ENCODE measurements at places on chromosomes 7 and 10. TPM values are rescaled to one million over a fixed set of nuclear protein-coding genes. Genes with fewer than 3 reads are reported as not detected.
A peak's percentile ranks its signal among the peaks of the same experiment; 100 is the strongest.

The IGF2BP3 gene
- total RNA-seq = 50.8 TPM

The CCAR1 gene
- 19.4 TPM for total RNA-seq

The PNLIPRP3 gene
- total RNA-seq = not detected

The EGR2 gene
- 0.40 TPM for total RNA-seq

DNA sequence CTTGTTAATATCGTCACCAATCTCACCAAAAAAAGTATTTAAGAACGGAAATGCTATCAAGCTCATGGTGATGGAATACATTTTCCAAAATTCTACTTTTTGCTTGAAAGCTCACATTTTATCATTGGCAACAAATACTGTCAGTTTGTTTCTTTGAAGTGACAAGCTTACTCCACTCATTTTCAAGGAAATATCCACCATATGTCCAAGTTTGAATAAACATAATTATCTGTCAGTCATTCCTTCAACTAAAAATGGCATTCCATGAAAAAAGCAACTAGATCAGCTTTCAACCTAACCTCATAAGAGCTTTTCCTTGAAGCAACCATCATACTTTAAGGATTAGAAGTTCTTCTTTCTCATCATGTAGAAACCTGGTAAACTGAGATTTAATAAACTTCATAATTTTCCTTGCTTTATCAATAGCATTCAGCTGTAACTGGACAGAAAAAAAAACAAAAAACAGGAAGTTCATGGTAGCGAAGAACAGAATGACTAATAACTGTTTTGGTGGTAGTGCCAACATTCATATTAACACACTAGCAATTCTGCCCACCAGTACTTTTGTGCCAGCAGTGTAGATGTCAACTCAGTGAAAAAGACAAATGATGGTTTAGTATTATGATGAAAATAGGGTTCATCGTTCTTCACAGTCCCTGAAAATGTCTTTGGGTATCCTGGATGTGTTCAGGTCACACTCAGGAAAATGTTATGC, 764.9 kb downstream of the GRM8 start:
- no peak for DNase-seq

- no peak for DNase-seq
These were observed 199.5 kb upstream of the TMEM196 start for GRCh38 chr7:19972876-19973275.

DNA sequence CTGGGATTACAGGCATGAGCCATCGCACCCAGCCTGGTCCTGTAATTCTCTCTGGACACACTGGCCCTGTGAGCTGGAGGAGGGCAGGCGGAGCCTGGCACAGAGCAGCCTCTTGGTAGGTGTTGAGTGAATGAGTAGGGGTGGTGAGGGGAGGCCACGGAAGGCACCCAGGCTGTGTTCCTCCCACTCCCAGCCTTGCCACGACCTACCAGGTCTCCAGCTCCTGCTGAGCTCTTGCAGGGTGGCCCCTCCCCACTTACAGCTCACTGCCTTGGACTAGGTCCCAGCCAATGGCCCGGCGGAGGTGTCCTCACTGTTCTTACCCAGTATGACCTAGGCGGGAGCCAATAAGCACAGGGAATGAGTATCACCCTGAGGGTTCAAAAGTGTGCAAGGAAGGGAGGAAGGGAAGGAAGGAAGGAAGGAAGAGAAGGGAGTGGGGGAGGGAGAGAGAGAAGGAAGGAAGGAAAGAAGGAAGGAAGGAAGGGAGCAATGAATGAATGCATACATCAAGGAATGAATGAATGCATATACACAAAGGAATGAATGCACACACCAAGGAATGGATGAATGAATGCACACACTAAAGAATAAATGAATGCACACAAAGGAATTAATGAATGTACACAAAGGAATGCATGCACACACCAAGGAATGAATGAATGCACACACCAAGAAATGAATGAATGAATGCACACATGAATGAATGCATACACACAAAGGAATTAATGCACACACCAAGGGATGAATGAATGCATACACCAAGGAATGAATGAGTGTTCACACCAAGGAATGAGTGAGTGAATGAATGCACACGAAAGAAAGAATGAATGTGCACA, 45.5 kb downstream of the GTF2IRD1 start:
- peak; percentile 70 for DNase-seq

DNA sequence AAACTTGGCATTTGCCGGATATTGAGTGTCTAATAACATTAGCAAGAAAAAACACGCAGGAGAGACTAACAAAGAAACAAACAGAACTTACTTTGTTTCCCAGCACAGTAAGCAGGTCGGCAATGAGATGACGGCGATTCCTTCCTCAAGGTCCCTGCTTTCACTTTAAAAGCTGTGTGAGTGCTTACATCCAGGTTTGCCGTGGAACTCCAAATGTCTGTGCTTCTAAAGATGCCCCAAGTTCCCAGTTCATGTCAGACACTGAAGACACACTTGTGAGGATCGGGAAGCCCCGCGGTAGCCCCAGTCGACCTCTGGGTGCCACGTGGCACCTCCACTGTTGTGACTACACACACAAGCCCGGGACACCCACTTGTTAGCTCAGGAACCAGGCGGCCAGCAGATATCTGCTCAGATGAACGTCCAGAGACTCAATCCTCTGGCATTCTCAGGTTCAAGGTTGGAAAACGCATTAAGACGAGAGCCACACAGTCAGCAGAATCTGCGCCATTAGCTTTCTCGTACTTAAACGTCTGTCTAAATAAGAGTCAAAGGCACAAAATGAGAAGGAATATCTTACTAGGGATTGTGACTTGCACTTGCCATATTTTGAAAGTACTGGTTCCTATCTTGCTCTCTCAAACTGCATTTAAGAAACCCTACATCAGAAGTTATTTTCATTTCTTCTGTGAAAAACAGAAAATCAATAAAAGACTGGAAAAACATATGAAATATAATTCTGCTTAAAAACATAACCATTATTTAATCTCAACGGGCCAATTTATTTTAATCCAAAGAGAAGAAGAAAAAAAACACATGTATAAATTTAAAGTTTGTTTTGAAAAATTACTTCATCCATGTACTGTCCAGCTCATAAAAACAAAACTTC, 207.6 kb upstream of the KLF14 start:
- peak; percentile 75 for DNase-seq

GRCh38 chr7:50308203-50308531, 3.7 kb downstream of the IKZF1 start:
- DNase-seq = no peak

- peak; percentile 34 for DNase-seq
These were observed 140.4 kb upstream of the PRSS1 start for GRCh38 chr7:142608630-142609428.

GRCh38 chr7:74452748-74453321, 871 bp upstream of the GTF2IRD1 start:
- DNase-seq = peak; percentile 62

- no peak for DNase-seq
These were observed 7.6 kb downstream of the ZNF511 start for GRCh38 chr10:133316266-133316665.

GRCh38 chr7:36728143-36728542, 3.8 kb upstream of the AOAH start:
- no peak for DNase-seq

DNA sequence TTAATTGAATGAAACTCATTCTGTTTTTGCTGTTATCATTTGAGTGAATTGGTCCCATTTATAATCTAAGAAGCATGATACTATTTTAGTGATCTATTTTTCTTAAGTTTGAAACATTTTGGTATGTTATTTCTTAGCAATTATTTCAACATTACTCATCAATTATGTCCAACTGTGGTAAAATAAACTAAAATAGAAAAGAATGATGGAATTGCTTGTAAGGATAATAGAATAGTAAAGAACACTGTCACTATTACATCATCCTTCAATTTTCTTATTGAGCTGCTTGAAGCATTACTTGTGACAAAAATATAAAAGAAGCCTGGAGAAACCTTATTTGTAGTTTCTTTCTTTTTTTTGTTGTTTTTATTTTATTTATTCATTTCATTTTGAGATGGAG, 42.4 kb downstream of the ZNF487 start:
- no peak for DNase-seq

- DNase-seq = no peak
These were observed 125.7 kb downstream of the ZMYND11 start for GRCh38 chr10:260819-261429.

- no peak for DNase-seq
These were observed 780.8 kb upstream of the C7orf33 start for GRCh38 chr7:147809786-147810185.

- DNase-seq = no peak
These were observed 102.5 kb downstream of the RAMP3 start for GRCh38 chr7:45259966-45260646.
